NCI-H1694 (cell line): ENCODE measurements at places on chromosomes 3 and 15.

DNA sequence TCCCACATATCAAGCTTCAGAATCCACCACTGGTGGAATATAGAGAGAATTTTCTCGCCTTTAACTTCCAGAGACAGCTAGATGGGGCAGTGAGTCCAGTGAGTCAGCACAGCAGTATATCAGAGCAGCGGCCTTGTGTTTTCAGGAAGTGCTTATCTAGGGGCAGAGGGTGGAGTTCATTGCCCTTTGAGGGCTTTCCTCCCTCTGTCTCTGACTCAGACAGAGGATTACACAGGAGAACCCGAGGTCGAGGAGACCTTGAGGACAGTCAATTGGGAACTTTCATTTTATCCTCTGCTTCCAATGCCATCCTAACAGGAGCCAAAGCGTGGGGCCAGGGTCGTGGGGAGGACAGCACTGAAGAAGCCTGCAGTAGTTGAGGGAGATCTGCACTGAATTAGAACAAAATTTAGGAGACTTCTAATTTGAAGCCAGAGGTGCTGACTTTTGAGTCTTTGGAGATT, 109.6 kb upstream of the UMPS start:
- no peak for DNase-seq

- DNase-seq = no peak
Observed at GRCh38 chr3:174199696-174200095, 659.4 kb upstream of the NAALADL2 start.

- no peak for DNase-seq
Observed at GRCh38 chr3:122003112-122003511, 18.9 kb downstream of the ILDR1 start.

- no peak for DNase-seq
Observed at GRCh38 chr15:78175330-78175729, 26.2 kb downstream of the IDH3A start.

- DNase-seq = no peak
Observed at GRCh38 chr3:16349986-16350596, 85.1 kb downstream of the OXNAD1 start.

GRCh38 chr15:69762373-69763148, 309.9 kb downstream of the RPLP1 start:
- DNase-seq = no peak

DNA sequence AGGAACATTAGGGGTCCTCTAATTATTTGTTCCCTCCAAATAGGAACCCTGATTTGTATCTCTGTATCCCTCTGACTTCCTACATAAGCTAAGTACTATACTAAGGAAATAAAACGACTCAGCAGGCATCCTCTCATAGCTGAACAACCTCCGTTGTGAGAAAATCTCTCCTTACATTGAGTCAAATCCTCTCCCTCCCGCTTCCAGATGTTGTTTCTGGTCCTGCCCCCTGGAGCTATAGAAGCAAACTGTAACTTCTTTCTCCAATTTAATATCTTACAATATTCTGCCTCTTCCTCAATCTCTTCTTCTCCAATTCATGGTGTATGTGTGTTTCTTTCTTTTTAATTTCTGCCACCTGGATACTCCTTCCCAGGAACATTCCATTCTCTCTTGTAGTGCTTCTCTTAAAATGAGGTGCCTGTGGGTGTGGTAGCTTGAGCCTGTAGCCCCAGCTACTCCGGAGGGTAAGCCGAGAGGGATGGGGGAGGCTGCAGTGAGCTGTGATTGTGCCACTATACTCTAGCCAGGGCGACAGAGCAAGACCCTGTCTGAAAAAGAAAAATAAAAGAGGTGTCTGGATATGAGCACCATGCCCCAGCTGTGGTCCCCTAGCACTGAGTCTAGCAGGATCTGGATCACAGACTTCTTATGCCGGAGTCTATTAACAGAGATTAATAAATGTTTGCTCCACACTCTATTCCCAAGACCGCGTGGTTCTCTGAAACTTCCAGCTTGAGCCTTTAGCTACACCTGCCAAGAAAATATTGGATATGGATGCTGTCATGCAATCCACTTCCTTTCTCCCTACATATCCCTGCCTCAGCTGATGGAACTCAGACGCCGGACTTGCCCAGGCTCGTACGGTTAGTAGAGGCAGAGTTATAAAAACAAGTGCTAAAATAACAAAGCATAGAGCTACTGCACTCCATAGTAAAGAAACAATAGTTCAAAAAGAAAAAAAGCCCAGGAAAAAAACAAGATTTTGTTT, 42.9 kb upstream of the NEO1 start:
- DNase-seq = no peak

- no peak for DNase-seq
Observed at GRCh38 chr15:36428102-36428845, 151.2 kb upstream of the CDIN1 start.

DNA sequence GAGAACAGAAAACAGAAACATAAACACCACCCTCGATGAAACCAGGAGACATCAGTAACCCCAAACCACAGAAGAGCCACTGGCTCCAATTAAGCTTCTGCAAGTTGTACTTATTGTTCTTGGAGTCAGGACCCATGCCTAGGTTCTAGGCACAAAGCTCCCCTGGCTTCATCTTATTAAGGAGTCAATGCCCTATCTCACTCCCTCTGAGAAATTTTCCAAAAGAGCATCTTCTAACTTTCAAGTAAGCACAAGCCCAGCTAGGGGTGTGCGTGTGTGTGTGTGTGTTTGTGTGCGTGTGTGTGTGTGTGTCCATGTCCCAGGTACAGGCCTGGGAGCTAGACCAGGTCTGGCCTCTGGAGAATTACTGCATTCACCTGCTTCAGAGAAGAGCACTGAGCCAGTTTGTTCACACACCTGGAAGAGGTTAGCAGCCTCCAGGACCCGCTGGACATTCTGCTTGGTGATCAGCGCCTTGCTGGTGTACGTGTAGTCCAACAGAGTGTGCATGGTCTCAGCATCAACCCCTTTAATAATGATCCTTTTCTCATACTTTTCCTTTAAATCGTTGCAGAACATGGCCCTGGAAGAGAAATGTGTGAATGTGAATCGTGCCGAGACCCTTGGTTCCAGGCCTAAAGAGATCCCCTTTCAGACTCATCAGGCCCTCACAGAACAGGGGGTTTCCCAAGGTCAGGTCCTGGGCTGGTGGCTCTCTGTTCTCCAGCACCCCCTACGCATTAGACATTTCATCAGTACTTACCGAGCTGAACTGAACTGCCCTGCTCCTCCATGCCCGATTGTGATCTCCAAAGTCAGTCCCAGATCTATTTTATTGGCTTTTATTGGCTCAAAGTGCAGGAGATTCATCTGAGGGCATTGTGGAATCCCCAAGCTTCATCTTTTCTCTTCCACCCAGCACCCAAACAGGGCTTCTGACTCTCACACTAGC, 27.8 kb downstream of the KLHL6 start:
- no peak for DNase-seq

DNA sequence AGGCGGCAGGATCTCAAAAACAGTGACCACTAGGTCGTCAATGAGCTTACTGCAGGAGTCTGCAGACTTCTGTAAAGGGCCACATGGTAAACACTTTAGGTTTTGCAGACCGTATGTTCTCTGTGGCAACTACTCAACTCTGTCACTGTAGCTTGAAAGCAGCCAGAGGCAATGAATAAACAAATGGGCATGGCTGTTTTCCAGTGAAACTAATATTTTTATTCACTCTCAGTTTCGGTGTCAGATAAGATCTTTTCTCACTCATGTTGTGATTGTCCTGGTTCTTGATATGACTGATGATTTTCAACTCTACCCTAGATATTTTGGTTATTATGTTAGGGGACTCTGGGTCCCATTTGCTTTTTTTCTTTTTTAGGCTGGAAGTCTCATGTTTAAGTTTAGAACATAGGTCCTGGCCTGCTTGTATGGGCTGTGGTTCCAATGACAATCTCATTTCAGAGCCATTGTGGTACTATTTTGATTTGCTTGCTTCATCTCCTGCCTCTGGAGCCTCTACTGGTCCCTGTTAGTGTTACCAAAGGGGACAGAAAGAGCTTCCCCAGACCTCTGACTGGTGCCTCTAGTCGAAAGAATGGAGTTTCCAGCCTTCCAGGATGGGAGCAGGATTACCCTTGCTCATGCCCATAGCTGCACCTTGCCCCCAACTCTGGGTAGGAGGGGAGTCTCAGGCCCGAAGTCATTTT, 222.0 kb downstream of the STT3B start:
- DNase-seq = no peak

- DNase-seq = no peak
Observed at GRCh38 chr3:136703429-136703828, 48.7 kb downstream of the STAG1 start.

- no peak for DNase-seq
Observed at GRCh38 chr15:58138106-58138505, at the start of gene AQP9. Gene AQP9 (plus strand): TSS chr15:58138381. CDS start chr15:58138566, 185 bp downstream.

DNA sequence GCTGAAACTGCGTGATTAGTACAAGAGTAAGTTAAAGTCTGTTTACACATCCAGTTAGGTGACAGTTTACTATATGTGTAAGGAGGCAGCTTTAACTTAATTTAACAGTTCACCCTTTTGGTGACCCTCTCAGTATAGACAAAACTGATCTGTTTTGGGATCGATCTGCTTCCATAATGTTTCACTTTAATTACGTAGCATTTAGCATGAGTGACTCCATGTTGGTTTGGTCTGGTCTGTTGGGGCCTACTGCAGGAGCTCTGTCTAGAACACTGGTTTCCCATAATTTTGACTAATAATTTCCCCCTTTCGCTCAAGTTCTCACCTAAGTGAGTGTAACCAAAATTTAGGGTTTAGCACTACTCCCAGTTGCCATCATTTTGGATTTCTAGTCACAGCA, 6.4 kb upstream of the SECISBP2L start:
- no peak for DNase-seq
